ENCODE measurements at places on chromosomes 1 and 21.

DNA sequence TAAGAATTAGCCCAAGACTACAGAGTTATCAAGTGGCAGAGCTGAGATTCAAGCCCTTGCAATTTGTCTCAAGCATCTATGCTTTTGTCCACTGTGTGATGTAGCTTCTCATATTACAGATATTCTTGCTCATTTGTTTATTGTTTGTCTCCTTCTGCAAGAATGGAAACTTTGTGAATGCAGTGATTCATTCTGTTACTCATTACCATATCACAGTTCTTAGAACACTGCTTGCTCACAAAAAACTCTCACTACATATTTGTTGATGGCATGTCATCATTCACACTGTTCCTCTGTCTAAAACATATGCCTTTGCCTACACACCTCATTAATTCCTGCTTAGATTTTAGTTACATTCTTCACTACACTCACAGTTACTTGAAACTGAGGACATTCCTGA, 1198.9 kb downstream of the PLA2G4A start:
- DNase-seq, result no peak

DNA sequence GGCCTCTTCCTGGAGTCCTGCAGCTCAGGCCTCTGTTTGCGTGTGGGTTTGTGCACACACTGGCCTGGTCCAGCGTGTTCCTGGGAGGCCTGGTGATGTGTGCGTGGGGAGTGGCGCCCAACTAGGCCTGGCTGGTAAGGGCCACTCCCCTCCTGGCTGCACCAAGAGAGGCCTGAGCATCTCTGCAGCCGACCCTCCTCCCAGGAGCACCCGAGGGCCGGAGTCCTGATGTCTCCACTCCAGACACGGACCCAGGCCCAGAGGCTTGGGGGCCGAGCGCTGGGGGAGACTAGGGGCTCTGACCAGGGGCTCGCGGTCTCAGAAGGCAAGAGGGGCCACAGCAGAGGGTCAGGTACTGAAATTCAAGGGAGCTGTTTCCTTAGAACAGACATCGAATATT, 33.3 kb downstream of the MORN1 start:
- DNase-seq, result no peak

DNA sequence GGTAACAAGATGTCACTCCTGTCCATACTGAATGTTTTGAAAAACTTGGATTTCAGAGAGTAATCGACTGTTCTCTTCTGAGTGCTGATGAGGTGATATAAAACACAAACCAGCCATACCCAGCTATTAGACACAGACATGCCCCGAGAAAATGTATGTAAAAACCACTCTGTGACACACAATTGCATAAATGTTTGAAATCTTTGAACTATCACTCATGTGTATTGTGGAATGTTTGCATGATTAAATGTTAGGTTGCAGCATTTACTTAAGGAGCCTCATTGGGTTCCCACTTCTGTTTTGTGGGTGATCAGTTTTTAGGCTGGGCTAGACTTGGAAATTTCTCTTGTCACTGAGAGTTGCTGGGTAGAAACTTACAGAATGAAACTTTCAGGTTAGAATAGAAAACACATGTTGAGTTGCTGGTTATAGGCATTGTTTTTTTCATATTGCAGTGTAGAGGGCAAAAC, 270.4 kb upstream of the B3GALT2 start:
- no peak for DNase-seq

GRCh38 chr1:15088281-15088971, 65.1 kb upstream of the TMEM51 start:
- no peak for DNase-seq

- no peak for DNase-seq
Measured at GRCh38 chr1:3082571-3083516, 13.8 kb downstream of the PRDM16 start.

GRCh38 chr21:42495765-42496119, 282 bp downstream of the RSPH1 start:
- DNase-seq, result peak; percentile 94

DNA sequence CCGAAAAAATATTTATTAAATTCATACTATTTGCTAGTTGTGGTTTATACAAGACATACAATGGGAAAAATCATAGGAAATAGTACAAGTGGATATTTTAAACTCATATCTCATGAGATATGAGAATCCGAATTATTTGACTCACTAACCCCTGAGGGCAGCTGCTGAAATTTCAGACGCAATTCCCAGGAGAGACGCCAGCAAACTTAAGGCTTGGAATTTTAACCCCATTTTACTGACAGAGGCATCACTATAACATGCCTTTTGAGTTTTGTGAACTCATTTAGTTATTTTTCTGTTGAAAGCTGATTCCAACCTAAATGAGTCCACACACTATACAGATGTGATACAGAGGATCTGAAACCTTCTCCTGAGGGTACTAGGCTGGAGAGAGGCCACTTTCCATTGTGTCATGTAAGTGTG, 5.9 kb upstream of the MROH9 start:
- DNase-seq, result no peak

DNA sequence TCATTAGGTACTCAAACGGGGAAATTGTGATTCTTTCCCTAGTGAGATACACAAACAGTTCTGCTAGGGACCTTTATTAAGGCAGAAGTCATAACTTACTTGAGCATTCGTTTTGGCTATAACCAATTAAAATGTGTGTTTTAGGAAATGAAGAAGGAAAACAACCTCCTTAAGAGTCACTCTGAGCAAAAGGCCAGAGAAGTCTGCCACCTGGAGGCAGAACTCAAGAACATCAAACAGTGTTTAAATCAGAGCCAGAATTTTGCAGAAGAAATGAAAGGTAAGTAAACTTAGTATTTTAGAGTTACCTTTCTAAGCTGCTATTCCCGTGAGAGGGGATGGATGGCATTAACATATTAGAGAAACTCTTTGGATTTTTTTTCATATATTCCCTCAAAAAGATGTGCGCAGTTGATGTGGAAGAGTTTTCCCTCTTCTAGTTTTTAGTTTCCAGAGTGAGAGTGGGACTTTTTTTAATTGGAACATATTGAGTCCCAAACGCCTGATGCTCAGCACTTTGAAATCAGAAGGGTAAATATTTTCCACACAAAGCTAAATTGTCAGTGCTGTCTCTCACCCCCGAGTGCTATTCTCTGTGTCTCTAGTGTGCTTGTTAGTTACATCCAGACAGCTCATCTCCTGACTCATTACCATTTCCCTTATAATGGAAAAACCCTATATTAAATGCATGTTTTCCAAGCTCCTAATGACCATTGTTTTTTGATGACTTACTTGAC, 34.9 kb downstream of the CENPF start:
- no peak for DNase-seq

DNA sequence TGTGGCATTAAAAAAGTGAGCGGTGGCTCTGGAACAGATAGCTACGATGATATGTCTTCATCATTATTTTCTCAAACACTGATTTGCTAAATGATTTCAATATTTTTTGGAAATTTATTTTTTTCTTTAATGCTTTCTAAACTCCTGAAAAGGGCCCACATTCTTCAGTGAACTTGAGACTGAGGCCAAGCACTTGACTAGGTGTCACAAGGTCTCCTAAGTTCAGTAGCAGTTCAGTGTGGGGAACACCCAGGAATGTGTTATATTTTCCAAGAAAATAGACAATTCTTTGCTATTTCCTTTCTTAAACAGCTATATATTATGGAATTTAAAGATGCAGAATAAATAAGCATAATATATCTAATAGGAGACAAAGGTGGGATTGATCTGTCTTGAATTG, 850.9 kb downstream of the USP25 start:
- DNase-seq, result no peak

DNA sequence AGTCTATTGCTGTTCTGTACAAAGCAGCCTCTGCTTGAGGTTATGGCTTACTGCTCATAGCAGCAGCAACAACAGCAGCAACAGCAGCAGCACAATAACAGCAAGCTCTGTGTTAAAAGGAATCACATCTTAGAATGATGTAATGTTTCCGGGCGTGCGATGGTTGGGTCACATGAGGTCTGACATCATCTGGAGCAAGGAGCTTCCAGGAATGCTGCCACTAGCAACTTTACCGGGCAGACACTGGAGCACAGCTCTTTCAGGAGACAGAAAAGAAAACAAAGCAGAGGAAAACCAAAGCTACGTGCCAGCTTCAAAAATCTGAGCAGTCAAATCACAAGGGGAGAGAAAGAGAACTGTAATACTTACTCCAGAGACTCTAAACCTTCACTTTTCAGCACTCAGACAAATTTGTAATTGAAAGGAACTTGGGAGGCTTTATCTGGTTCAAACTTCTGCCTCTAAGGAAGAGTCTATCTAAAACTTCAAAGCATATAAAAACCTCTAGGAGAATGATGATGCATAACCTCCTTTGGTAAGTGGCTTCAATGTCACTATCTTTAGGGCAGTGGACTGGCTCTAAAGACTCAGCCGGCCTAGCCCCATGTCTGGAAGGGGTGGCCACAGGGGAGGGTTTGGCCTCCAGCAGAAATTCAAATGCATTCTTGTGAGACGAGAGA, 28.3 kb upstream of the RAB3GAP2 start:
- DNase-seq, result no peak

- no peak for DNase-seq
Measured at GRCh38 chr1:65820983-65821382, 28.3 kb downstream of the PDE4B start.

GRCh38 chr1:179923029-179923428, 31.6 kb upstream of the CEP350 start:
- no peak for DNase-seq

DNA sequence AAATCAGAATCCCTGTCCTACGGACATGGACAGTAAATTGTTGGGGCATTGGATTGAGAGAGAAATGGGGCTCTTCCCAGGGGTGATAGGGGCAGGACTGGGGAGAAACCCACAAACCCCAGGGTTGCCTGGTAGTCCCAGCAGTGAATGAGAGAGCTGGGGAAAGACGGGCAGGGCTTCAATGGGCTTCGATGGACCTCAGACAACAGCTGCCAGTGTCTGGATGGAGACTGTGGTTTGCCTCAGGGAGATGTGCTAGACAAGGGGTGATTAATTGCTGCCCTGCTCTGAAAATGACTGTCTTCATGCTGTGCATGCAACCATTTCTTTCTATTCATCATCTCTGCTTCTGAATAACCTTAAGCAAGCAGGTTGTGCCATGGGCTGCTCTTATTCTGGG, 7.4 kb downstream of the GPR25 start:
- DNase-seq, result no peak

DNA sequence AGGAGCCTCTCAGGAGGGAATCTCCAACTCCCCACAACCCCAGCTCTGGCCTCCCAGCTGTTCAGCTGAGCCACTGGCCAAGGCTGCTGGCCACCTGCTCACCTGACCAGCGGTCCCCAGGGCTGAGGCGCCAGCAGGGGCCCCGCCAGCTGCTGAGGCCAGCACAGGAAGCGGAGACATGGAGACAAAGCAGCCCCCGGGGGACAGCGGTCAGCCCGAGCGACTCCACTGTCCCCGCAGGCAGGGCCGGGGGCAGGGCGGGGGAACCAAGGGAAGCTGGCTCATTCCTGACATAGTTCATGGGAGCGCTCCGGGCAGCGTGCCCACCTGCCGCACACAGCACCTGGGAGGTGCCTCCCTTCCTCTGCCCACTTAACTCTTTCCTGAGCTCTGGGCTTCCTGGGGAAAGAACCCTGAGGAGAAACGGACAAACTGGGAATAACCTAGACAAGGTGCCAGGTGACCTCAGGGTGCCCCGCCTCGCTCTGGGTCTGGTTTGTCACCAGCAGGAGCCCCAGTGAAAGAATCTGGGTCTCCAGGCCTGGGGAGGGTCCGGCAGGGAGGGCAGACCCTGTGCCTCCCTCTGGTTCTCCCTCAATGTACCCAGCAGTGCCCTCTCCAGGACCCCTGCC, 10.7 kb downstream of the EPHA2 start:
- DNase-seq, result no peak

- no peak for DNase-seq
Measured at GRCh38 chr1:203521812-203522211, 27.9 kb downstream of the OPTC start.

- DNase-seq, result no peak
Measured at GRCh38 chr1:160101717-160102522, 3.5 kb upstream of the IGSF8 start.

GRCh38 chr1:23013657-23014056, 2.0 kb downstream of the TEX46 start:
- DNase-seq, result peak; percentile 73

- DNase-seq, result no peak
Measured at GRCh38 chr1:6858596-6858995, 73.3 kb downstream of the CAMTA1 start.

GRCh38 chr1:235434001-235434400, 66.8 kb downstream of the TBCE start:
- no peak for DNase-seq

DNA sequence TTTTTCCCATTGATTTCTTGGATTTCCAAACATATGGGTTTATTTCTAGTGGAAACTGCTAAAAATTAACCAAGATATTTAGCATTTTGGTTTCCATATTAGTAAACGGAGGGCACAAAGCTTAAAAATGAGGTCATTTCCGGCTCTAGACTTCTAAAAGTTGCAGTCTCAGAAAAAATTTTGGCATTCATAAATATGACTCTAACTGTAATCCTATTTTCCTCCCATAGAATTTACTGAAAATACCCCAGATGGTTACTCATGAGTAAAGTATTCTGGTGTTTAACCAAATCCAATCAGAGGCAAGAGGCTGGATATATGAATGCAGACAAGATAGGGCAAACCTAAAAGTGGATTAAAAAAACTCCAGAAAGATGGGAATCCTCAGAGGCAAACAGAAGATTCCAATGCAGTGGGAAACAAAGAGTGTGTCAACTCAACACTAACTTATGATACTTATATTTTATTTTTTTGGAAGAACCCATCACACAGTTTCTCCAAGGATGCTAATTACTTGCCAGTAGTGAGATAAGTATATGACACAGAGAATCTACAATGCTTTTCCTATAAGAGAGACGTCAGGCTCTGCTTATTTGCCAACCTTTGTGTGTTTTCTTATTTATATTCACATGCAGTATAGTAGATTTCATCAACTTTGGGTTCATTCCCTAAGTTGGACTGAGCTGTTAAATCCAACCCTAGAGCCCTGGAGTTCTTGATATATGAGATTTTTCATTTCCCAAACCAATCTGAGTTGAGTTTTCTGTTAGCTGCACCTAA, 90.1 kb upstream of the BCL10 start:
- no peak for DNase-seq

- no peak for DNase-seq
Measured at GRCh38 chr21:44789880-44790279, 11.7 kb downstream of the UBE2G2 start.

DNA sequence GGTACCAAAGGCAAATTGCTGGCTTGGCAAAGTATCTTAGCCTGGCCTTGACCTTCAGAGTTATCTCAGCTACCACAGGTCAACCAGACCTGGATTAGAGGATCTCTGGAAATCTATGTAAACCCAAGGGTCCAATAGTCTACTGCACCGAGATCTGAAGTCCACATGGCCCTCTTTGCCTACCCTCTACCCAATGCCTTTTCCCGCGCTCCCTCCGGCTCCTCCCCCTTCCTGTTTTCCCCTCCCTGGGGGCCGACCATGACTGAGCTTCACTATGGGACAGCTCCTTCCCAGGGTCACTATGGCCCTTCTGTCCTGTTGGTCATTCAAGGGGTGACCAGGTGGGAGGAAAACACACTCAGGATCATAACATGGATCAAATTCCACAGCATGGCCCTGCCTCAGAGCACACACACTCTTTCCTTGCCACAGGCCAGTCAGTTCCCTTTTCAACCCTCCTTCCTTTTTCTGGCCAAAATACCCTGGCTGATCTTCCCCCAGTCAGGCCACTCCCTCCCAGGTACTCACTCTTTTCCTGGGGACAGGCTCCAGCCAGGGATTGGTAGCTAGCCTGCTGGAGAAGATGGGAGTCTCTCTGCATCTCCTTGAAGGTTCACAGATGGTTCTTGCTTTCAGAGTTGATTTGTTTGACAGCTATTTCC, 19.1 kb upstream of the TMEM183A start:
- no peak for DNase-seq

GRCh38 chr1:227357927-227358302, 39.6 kb upstream of the CDC42BPA start:
- no peak for DNase-seq
